Activated CD4-positive, alpha-beta T cell treated with anti-CD3 and anti-CD28 coated beads, Interleukin-2, amount 50 U/mL, for 4 hours (primary cell): ENCODE measurements at places on chromosomes 6 and 20.

GRCh38 chr20:47817573-47817972 lies 32.3 kb upstream of the SULF2 start:
- DNase-seq: no peak

DNA sequence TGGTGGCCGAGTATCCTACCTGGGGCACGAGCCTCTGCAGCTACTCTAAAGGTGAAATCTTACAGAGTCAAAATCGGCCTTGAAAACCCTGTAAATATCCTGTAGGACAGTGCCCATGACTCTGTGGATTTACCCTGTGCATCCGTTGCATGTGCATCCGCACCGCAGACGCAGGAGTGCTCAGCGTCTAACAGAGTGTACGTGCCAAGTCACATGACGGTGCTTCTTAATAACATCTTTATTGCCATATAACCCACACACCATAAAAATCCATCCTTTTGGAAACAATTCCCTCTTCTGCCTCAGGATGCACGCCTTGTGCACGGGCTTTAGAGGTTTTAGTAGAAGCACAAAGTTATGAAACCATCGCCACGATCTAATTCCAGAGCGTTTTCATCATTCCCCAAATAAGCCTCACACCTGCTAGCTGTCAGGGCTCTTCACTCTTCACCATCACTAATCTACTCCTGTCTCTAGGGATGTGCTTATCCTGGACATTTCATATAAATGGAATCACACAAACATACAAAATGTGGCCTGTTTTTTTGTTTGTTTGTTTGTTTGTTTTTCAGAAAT lies 384.5 kb upstream of the SULF2 start:
- no peak for DNase-seq

DNA sequence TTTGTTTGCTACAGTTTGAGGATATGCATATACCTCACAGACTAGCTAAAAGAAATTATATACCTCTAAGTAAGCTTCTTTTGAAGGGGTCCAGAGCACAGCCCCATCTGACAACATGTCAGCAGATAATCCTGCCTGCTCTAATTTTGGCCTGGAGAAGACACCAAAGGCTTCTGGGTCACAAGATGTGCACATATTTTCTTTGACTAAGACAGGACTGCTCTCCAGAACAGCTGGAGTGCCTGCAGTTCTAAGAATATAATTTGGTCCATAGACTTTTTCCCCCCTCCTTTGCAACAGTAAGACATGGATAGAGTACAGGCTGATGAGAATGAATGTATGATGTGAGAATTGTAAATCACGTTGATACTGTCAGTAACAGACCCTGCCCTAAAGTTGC lies 107.9 kb upstream of the KCNK16 start:
- no peak for DNase-seq

DNA sequence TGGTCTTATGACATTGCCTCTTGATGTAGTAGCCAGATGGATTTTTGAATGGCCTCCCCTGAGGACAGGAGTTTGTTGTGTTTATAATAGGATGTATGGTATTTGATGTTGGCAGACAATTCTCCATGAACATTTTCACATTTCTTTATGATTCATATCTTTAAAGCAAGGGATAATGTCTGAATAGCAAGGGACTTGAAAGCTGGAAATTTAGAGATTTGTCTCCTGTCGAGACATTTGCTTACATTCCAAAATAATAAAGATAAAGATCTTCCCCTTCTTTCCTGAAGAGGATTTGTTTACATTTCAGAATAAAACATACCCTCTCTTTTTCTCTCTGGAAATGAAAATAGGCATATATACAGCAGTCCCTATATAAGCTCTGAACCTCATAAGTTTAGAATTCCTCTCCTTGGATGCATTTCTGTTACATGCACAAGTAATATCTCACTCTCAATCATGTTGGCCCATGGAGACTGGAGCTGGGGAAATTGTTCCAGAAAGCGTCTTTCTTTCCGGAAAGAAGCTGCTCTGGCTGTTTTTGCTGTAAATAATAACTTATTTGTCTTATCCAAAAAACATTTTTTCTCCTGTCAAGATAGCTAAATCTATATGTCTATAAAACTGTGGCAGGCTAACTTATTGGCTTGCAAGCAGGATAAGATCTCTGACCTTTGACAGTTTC lies 42.5 kb upstream of the ASCC3 start:
- no peak for DNase-seq

GRCh38 chr6:13354331-13355042 lies 26.1 kb upstream of the TBC1D7 start:
- no peak for DNase-seq

DNA sequence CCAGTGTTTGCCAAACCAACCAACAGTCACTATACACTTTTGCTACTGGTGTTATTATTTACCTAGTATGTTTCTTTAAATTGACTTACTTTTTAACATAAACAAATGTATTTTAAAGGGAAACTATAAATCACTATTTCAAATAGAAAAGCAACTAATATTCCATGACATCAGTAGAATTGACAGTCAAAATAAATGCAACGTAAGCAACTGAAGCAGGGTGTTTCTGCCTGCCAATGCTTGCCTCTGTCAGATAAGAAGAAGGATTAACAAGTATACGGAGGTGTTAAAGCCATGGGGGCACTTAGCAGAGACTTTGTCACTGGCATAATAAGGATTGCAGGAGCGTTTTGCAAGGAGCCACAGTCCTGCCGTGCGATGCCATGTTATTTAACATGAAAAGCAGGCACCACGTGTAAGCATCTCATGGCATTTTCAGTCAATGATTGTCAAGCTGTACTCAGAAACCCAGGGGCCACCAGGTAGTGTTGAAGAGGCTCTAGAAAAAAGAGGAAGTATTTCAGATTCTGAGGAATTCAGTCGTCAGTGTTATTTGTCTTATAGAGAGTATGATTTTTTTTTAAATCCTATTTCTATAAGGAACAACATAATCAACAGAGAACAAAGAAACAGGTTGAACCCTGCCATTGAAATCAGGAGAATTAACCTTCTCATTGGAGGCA lies 131.7 kb downstream of the BFSP1 start:
- no peak for DNase-seq

DNA sequence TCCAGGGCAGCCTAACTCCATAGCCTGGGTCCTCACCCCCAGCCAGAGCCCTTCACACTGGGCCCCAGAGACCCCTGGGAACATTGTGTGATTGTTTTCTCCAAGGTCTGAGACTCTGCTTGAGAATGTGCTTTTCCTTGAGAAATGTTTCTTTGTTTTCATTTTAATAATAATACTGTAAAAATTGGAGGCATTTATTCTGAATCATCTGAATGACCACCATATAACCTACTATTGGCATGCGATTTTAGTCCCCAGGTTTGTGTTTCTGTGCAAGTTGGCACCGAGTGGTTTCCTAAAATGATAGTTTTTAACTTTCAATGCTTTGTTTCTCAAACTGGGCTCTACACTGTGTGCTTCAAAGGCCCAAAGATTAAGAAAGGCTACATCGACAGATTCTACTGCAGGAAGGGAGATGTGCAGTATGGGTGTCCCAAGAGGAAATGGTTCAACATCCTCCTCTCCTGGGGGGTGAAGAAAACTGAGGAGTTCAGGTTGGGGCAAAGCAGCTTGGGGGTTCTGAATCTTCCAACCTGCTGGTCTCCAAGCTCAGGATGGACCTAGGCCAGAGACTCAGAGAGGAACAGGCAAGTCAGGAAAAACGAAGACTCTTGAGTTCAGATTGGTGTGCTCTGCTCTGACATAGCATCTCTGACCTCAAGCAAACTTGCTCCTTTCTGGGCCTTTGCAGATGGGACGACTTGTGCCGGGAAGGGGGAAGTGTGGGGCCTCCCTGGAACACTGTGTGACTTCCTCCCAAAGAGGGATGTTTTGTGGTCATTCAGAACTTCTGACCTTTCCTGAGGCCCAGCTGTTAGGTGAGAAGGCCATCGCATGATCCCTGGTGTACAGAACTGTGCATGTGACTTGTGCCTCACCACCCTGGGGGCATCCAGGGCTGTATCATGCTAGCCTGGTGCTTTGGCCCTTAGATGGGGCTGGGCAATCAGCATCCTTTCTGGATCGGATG lies 31.0 kb downstream of the DAAM2 start:
- no peak for DNase-seq

DNA sequence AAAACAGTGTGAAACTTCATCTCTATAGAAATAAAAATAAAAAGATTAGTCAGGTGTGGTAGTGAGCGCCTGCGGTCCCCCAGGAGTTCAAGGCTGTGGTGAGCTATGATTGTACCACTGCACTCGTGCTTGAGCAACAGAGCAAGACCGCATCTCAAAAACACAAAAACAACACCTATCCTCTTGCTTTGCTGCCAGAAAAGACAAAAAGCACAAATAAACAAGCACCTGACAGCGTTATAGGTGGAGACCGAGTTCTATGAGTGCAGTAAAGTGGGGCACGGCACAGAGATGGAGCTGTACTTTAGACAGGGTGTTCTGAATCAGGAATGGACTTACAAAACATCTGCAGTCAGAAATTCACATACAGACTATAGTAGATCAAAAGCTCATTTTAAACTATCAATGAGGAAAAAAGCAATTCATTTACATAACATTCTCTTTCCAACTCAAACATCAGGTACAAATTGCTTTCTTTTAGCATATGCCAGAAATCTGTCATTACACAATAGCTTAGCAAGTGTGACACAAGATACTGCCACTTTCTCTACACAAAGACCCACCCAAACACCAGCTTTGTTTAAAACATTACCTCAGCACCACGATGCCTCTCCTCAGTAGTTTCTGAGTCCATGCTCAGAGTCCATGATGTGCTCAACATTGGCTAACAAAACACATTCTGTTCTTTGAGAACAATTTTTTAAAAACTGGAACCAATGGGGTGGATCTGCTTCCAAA lies 10.1 kb downstream of the EZR start:
- no peak for DNase-seq

DNA sequence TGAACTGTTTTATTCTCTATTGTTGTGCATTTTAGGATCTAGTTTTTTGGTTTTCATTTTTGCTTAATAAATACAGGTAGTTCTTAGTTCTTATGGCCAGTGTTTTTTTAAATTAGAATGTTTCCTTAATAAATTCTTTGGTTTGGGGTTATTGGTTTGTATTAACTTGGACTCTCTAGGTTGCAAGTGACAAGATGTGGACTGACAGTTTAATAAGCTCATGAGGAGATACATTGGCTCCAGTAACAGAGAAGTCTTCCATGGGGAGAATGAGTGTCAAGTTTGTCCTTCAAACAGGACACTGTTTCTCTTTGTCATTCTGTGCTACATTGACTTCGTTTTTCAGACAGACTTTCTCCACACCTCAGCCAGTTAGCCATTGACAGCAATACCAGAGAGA lies 39.7 kb downstream of the SNX9 start:
- DNase-seq: no peak

GRCh38 chr6:113055998-113056397 lies 708.9 kb downstream of the RFPL4B start:
- no peak for DNase-seq

DNA sequence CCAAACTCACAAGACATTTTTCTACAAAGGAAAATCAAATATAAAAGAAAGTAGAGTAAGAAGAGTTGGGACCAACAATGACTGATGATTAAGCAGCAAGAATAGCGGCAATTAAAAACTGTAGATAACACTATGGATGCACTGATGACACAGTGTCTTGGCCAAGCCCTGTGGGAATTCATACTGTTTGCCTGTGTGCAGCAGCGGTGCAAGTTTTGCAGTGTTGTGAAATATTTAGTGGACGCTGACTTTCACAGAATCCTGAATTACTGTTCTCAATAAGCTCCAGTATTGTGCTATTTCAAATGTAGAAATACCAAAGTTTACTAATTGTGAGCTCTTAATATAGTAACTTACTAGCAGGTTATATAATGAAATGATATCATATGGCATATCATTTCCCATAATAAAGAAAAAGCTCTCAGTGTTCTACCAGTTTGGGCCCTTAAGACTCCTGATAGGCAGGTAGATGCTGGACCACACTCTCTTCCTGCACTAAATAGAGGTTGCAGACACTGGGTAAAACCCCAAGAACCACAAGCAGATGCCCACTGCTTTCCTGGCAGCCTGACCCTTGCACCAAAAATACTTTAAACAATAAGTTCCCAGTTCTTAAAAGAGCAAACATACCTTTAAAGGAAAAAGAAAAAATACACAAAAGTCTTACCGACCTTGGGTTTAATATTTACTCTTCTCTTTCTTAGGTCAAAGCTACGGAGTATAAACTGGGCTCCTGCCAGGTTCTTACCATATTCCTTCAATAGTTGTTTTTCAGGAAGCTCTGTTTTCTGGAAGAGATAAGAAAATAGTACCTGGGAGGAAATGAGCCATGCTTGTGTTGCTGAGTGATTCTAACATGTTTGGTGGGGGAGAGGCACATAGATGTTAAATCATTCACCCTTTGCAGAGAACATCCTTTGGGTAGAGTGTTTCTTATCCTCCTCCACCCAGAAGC lies 41.6 kb downstream of the ANKEF1 start:
- DNase-seq: no peak

DNA sequence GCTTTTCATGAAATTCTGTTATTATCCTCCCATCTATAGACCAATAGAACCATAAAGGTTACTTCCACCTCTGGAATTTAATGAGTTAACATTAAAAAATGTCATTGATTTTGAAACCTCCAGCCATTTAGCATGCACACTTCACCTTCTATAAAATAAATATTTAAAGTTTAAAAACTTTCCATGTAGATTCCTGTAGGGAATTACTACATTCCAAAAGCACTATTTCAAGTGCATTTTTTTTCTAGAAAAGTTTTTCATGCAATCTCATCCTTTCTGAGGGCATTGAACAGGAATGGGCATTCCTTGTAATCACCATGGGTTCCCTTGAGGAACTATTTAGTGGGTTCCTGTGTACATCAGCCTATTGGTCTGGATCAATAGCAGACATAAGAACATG lies 253.8 kb upstream of the RIN2 start:
- DNase-seq: no peak

DNA sequence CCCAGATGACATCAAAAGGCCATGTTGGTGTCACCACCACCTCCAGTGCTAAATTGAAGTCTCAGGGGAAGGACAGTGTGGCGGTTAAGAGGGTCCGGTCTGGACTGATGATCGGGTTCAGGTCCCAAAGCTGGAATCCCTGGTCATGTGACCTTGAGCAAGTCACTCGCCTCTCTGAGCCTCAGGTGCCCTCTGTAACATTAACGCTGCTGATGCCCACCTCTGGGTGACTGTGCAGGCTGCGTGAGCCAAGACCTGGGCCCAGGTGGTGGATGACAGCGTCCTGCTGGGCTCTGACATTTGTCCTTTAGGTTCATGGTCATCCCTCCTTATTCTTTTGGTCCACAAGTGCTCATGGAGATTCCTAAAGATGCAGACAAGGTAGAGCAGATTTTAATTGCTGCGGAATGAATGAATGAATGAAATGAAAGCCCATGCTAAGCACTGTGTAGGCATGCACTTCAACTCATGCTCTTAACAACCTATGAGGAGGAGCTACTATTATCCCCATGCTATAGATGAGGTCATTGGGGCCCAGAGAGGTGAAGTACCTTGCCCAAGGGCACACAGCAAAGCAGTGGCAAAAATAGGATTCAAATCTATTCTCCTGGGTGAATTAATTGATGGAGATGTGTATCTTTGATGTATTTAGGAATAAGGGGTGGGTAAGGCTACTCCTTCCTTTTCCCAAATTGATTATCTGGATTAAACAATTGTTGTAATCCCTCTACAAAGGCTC lies 649 bp upstream of the BPIFB1 start:
- no peak for DNase-seq
